ENCODE measurements at places on chromosomes 7 and 10.

DNA sequence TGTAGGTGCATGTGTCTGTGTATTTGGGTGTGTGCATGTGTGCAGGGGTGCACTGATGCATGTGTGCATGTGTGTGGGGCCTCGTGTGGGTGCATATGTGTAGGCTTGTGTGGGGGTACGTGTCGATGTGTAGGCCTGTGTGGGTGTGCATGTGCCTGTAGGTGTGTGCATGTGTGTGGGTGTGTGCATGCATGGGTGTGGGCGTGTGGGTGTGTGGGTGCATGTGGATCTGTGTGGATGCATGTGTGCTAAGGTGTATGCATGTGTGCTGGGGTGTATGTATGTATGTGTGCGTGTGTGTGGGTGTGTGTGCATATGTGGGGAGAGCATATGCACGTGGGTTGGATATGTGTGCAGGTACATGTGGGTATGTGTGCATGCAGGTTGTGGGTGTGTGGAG, 73.2 kb downstream of the NKX6-2 start:
- no peak for DNase-seq

- DNase-seq, result peak; percentile 5
Measured at GRCh38 chr10:88791924-88792323, 10.6 kb upstream of the LIPM start.

DNA sequence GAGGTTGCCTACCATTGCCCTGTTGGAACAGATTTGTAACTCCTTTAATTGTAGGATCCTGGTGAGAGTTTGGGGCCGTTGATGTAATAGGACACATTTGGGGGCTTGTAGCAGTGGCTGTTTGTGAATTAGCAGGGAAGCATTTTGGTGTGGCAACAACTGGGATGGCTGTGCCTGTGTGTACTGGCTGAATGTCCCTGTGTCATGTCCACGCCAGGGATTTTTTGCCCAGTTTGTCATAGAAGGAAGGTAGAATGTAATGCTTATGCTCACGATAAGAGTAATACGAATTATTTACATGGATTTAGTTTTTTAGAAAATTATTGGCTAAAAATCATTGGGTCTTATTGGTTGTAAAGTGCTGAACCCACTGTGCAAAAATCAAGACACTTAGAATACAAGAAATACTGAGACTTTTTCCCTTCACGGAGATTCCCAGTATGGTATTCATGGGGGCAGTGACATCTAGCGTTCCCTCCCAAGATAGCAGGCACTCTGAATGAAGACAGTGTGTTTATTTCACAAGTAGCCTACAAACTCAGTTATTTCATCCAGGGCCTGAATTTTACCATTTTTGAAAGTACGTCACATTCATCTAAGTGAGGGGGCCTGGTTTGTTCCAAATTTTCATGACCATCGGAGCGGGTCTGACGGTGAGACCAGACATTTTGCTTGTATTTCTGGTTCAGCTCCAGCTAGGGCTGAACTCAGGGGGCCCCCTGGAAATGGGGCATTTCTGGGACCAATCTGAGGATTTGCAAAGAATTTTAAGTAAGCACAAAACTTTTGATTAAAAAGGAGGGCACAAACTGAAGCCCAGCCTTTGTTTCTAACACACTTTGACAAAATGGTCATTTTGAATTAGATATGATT, 74.7 kb downstream of the CACNB2 start:
- DNase-seq, result peak; percentile 6

DNA sequence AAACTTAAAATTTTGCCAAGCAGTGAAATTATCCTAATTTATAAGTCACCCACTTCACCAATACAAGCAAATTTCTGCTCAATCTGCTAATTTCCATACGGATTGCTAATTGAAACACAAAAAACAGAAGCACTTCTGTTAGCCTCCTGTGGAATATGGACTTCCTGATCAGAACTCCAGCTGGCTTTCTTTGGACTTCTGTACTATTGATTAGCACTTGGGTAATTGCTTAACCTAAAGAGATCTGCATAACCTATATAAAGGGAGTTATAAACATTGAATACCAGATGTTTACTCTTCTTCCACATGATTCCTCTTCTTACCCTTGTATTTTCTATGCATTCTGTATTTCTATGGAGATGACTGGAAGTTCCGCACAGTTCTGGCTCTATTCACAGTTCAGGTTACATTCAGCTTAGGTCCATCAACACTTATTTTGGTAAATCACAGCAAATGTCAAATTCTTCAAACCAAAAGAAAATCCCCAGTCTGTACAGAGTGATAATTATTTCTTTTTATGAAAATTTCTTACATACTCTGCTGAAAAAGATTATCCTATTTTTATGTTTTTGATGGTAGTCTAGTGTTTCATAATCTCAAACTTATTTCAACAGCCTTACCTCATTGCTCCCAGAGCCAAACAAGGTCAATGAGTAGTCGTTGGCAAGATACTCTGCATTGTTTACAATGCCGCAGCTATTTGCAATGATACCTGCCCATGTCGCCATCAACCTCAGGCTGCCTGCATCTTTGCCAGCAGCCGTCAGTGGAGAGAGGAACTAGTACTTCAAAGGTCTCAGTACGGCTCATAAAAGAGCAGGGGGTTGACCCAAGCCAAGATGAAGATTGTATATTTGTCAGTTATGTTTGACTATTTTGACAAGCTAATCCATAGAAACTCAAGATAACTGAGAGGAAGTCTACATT, 225.6 kb downstream of the AHR start:
- no peak for DNase-seq

GRCh38 chr10:132451506-132452215, 54.7 kb downstream of the PWWP2B start:
- DNase-seq, result no peak

DNA sequence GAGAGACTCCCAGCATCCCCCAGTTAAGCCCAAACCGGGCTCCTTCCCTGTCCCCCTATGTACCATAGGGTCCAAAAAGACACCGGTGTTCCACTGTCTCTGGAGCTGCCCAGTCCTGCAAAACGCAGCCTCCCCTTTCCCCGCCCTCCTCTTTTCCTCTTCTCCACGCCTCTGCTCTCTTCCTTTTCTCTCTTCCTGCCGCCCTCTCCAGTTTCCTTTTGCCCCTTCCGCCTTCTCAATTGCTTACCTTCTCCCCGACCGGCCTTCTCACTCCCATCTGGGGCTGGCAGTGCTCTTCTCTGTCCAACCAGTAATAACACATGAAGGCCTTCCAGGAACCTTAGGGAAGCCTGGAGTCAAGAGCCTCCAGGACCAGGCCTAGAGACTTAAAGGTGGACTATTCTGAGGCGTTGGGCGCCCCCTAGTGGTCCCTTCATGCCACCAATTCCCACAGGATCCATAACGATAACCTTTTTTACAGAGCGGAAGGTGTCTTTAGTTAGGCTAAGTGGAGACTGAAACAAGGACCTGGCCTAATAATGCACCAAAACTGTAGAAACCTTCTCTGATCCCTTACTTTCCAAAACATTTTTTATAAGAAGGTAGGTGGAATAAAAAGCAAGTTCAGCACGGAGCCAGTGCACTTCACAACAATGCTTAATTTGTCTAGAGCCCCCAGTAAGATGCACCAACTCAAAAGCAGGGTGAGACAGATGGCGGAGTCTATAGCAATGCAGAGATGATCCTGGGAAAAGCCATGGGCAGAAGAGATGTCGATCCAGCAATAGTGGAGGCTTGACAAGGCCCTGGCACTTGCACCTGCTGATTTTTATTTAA, 27.2 kb upstream of the MSRB2 start:
- DNase-seq, result peak; percentile 57

GRCh38 chr10:31413325-31413724, 94.3 kb downstream of the ZEB1 start:
- DNase-seq, result no peak
